ENCODE measurements at places on chromosomes 5 and 9. TPM values are rescaled to one million over a fixed set of nuclear protein-coding genes. Genes with fewer than 3 reads are reported as not detected.

DNA sequence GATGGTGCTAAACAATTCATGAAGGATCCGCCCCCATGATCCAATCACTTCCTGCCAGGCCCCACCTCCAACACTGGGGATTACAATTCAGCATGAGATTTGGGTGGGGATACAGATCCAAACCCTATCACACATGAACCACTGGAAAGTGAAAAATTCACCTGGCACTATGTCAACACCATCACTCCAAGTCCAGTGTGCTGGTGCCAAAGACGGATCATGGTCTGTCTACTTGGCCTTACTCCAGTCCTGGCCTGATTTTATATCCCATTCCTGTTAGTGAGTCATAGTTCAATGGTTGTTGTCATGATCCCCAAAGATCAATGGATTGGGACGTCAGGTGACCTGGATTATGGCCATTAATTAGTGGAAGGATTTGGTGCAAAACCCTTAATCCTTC is 147.4 kb upstream of the RPS23 start:
- DNase-seq, result peak; percentile 10

DNA sequence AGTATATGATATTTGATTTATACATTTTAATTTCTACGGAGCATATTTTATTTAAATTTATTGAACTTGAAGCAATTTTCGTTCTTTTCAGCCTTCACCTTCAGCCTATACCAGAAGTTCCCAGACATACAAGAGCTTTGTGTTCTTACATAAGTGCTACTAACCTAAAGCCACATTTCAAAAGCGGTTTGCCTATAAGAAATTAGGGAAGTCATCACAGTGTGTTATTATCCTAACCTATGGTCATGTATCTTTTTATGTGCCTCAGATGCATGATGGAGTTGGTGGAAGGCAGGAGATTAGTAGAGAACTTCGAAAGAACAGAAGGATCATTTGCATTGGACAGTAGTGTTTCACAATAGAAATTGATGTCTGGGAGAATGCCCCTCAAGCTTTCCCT is 3.1 kb downstream of the KIF2A start:
- no peak for DNase-seq

PCDHA10 gene
- total RNA-seq, result 2.6 TPM

SLC34A1 gene
- 2.2 TPM for total RNA-seq

TSSK1B gene
- 2.9 TPM for total RNA-seq

DNA sequence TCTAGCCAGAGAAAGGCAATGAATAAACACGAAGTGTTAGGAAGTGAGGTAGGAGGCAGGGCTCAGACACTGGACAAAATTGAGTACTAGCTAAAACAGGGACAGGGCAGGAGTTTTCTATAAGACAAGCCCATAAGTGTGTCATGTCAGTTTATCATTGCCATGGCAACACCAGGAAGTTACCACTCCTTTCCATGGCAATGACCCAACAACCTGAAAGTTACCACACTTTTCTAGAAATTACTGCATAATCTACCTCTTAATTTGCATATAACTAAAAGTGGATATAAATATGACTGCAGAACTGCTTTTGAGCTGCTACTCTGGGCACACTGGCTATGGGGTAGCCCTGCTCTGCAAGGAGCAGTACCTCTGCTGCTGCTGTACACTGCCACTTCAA is 442.5 kb upstream of the COX7C start:
- DNase-seq, result peak; percentile 1

DNA sequence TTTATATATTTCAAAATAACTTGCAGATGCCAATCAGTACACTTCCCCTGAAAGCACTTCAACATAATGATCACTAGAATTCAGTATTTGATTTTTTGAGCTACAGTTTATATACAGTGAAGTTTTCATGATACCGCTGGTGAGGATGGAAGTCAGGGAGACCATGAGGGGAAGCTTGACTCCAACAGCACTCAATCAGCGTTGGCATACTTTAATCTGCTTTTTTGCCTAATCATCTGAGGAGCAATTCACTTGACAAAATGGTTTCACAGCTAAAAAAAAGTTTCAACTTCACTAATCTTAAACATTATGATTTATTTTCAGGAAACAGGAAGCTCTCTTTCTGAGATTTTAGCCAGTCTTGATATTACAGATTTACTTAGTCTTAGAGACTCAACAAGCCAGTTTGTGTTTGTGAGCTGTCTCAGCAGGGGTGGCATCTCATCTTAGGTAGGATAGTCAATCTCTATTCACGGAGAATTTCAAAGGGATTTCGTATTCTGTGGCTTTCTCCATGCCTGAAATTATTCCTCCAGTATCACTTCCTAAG is 111.4 kb upstream of the ARRDC3 start:
- no peak for DNase-seq

DNA sequence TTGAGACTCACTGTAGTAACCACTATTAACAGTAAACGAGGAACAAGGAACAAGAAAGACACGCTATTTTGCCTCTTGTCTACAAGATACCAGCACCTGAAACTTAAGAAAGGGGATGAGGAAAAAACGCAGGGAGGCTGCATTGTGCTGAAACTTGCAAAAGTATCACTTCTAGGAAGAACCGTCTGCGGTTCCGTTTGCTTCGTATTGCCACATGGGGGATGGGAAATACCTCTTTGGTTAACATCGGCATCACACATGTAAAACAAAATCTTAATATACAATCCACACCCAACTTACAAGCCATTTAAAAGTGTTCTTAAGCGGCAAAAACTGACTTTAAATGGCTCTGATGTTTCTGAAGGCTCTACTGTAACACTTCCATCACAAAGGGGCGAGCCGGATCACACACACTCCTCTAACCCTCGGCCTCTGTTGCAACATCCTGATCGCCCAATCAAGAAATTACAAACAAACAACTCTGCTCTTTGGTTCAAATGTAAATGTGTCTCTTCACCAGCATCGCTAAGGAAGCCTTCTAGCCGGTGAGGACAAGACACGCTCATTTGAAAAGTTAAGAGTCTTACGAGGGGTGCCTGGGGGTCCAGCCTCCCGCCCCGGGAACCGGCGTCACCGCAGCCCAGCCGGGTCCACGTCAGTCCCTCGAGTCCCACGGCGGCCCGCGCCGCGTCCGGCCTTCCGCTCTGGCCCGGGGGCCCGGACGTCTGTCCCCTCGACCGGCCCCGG is 621 bp downstream of the SEC16A start:
- DNase-seq, result peak; percentile 52

DNA sequence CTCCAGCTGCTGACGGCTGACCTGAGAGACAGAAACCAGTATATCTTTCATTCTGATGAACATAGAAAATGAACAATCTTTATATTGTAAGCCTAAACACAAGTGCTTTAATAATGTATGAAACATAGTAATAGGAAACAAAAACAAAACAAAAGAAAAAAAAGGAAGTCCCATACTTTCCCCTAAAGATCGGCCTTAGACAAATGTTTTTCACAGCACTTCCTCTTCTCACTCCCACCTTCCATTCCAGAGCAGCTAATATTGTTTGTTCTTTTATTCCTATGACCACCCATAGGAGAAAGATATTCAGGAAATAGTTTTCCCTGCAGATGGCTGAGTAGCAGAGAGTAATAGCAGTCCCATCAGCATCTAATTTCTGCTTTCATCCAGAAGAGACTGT is 194.4 kb upstream of the SLC27A6 start:
- DNase-seq, result no peak

STKLD1 gene
- 7.5 TPM for total RNA-seq

DNA sequence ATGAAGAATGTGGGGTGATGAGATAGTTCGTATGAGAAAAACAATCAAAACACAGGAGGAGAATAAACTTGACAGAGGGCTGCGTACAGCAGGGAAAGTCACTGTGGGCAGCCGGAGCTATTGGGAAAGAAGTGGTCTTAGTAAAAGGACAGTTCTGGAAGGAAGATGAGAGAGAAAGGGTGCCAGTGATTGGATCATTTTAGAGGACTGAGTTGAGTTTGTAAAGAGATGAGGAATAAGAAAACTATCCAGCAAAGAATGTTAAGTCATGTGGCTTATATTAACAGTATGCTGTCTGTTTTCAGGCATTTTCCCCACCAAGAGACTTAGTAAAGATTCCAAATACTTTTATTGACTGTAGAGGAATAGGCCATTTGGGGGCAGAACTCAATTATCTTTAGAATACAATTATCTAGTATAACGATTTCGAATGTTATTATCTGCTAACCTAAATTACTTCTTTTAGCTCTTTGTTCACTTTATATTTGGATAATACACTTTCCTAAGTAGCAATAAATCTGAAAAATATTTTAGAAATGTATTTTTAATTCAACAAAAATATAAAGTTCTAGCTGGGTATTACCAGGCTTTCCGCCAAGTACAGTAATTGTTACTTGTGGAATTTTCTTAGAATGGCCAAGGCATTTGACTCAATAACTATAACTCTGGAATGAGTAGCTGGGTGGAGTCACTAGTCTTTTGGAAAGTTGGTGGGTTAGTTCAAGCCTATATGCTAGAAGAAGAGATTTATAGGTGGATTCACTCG is 15.5 kb upstream of the LOX start:
- DNase-seq, result peak; percentile 82

FBP1 gene
- not detected for total RNA-seq

All from umbilical cord (tissue), 2 donors.